ENCODE measurements at places on chromosomes 4 and X. TPM values are rescaled to one million over a fixed set of nuclear protein-coding genes. Genes with fewer than 3 reads are reported as not detected.

GRCh38 chrX:54045563-54046228 is 1.4 kb upstream of the PHF8 start:
- no peak for DNase-seq

DNA sequence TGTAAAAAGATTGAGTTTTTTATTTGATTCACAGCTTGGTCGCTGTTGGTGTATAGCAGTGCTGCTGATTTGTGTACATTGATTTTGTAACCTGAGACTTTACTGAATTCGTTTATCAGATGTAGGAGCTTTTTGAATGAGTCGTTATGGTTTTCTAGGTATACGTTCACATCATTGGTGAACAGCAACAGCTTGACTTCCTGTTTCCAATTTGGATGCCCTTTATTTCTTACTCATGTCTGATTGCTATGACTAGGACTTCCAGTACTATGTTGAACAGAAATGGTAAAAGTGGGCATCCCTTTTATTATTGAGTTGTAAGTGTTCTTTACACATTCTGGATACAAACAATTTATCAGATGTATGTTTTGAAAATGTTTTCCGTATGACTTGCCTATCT is 76.0 kb downstream of the ADGRG4 start:
- no peak for DNase-seq

The ATP1B4 gene
- not detected for total RNA-seq

GRCh38 chrX:109691277-109691676 is 41.8 kb downstream of the ACSL4 start:
- no peak for DNase-seq

The SPANXC gene
- total RNA-seq = not detected

The GAGE12F gene
- total RNA-seq = not detected

- no peak for DNase-seq
Observed at GRCh38 chr4:15186149-15186548, 183.9 kb downstream of the CPEB2 start.

GRCh38 chr4:115437739-115438138 is 324.3 kb upstream of the NDST4 start:
- no peak for DNase-seq

The ZNF157 gene
- 0.51 TPM for total RNA-seq

GRCh38 chr4:180418819-180419531 is 1824.2 kb upstream of the TENM3 start:
- DNase-seq = no peak

DNA sequence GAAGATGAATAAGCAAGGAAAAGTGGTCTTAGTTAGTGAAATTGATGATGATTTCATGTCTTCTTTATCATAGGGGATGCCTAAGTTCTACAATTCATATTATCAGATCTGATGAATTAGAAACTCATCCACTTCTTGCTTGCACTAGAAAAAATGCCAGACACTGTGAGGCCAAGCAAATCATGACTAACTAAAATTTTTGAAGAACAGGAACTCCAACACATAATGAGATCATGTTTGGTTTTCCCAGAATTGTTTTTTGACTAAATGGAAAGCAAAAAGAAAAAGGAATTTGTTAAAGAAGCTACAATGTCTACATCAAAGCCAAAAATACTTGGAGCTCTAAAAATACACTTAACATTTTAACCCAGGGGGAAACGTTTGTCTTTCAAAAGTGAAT is 120.4 kb downstream of the ARSF start:
- DNase-seq = no peak

DNA sequence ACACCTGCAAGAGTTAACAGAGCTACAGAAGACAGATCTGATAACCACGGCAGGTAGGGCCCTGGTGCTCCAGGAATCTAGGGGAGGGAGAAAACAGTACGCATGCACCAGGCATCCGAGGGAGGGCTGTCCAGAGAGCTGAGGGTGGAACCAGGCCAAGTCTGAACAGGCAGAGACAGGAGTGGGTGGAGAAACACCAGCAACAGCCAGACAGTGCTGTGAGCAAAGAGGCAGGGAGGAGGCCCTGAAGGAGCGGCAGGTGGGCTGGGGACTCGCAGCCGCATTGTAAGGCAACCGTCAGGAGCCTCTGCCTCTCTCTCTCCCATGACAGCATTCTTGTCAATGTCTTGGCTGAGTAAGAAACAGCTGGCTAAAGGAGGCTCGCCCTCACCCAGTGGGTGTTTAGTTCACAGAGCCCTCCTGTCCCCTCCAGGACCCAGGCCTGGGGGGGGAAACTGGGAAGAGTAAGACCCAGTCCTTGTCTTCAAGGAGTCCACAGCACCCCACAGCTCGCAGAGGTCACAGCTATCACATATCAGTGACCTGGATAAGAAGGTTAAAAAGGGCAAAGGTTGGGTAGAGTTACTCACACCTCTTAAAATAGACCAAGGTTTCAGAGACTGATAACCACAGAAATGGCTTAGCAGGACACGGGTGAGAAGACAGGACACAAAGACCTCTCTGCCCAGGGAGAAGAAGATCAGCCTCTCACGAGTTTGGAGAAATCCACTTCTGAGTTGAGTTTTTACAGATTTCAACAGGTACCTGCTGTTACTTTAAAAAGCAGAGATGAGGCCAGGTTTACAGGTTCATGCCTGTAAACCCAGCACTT is 10.5 kb downstream of the ACSL1 start:
- peak; percentile 80 for DNase-seq

The IL13RA1 gene
- total RNA-seq = 104 TPM

- DNase-seq = no peak
Observed at GRCh38 chr4:61251129-61251528, 51.0 kb downstream of the ADGRL3 start.

DNA sequence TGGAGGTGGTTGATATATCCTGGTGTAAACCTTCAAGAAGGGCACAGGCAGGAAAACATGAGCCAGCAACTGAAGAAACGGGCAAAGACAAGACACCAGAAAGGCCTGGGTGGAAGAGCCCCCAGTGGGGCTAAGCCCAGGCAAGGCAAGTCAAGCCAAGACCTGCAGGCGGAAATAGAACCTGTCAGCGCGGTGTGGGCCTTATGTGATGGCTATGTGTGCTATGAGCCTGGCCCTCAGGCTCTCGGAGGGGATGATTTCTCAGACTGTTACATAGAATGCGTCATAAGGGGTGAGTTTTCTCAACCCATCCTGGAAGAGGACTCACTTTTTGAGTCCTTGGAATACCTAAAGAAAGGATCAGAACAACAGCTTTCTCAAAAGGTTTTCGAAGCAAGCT is 7.2 kb downstream of the ZFP42 start:
- DNase-seq = no peak

GRCh38 chr4:3766036-3766784 is at the start of gene ADRA2C:
ADRA2C (plus strand) TSS chr4:3766385; CDS start chr4:3766607, 222 bp downstream.
- DNase-seq = no peak

- DNase-seq = no peak
Observed at GRCh38 chr4:45865781-45866180, 258.1 kb downstream of the GABRG1 start.

The FGB gene
- not detected for total RNA-seq

- no peak for DNase-seq
Observed at GRCh38 chrX:119340606-119341205, 58.4 kb upstream of the SLC25A43 start.

- no peak for DNase-seq
Observed at GRCh38 chr4:152579916-152580315, 44.0 kb upstream of the FBXW7 start.

The GUCY1B1 gene
- 42.1 TPM for total RNA-seq

GRCh38 chr4:89549907-89550306 is 242.3 kb upstream of the GPRIN3 start:
- no peak for DNase-seq

The SPANXB1 gene
- total RNA-seq = not detected

The SMARCA1 gene
- total RNA-seq = 6.0 TPM

The FAM184B gene
- total RNA-seq = 0.61 TPM

DNA sequence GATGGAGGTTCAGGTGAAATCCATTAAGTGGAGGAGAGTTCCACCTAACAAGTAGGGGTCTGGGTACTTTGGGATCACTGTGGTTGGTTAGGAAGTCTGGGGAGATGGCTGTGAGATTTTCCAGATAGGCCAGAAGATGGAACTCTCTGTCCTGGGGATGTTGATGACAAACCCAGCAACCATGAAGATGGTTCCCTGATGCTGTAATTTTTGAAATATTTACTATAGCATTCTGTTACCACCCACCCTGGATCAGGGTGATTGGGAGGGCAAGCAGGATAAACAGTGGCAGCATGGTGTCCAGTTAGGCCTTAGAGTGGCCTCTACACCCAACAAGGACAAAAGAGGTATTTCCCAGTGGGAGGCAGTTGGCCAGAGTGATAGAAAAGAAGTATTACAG is 15.9 kb upstream of the NELFA start:
- no peak for DNase-seq

GRCh38 chr4:3358656-3359055 is 65.8 kb downstream of the RGS12 start:
- DNase-seq = no peak

The TCEAL3 gene
- total RNA-seq = 29.7 TPM

GRCh38 chr4:7837597-7838135 is 102.0 kb downstream of the AFAP1 start:
- no peak for DNase-seq

The LRAT gene
- 0.17 TPM for total RNA-seq

The GC gene
- total RNA-seq = not detected

GRCh38 chr4:2284934-2285612 is 23.2 kb upstream of the MXD4 start:
- no peak for DNase-seq

DNA sequence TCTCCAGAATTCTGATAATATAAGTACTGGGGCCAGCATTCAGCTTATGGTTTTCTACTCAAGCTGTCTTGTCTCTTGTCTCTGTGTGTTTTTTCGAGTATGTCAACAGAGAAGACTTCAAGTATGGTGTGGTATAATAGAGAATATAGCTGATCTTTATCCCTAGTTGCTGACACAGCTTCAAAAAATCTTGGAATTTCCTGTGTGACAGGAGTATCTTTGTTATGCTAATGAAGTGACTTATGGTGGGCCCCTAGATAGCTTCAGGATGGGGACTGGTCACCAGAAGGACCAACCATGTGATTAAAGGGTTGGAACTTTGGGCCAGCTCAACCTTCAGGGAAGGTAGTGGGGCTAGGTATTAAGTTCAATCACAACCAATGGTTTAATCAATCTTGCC is 2.9 kb downstream of the GPRASP3 start:
- DNase-seq = no peak

DNA sequence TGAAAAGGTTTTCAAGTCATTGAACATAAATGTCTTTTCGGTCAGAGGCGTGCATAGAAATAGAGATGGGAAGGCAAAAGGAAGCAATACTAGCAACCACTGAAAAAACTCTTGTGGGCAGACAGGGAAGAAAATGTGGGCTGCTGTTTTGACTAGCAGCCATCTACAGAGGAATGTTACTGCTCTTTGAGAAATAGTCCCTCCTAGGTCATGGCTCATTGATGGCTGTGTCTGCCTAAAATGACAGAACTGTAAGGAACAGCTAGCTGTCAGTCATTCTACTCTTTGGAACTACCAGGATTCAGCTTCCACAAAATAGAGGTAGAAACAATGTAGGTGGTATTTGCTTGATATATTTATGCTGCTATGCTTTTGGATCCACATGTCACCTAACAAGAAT is 26.9 kb upstream of the TMPRSS11B start:
- no peak for DNase-seq

- no peak for DNase-seq
Observed at GRCh38 chr4:66574145-66574978, 904.1 kb upstream of the EPHA5 start.

GRCh38 chr4:26503427-26503826 is 13.1 kb upstream of the CCKAR start:
- no peak for DNase-seq

DNA sequence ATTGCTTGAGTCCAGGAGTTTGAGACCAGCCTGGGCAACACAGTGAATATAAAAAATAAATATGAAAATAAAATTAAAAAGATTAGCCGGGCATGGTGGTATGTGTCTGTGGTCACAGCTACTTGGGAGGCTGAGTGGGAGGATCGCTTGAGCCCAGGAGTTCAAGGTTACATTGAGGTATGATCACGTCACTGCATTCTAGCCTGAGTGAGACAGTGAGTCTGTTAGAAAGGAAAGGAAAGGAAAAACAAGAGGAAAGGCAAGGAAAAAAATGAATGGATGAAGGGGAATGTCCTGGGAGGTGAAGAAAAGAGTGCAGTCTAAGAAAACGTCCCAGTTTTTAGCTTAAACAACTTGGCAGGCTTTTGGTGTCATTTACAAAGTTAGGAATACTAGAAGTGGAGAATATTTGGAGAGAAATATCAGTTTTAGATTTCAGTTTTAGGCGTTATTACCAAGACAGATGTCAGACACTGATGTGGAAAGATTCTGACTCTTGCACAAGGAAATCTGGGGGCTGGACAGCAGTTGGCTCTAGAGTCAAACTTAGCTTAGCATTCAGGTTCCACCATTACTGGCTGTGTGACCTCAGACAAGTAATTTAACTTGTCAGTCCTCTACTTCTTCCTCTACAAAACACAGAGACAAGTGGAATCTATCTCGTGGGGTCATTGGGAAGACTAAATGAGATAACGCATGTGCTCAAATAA is 139.0 kb downstream of the TSPAN5 start:
- no peak for DNase-seq

The HPGD gene
- total RNA-seq = 237 TPM

DNA sequence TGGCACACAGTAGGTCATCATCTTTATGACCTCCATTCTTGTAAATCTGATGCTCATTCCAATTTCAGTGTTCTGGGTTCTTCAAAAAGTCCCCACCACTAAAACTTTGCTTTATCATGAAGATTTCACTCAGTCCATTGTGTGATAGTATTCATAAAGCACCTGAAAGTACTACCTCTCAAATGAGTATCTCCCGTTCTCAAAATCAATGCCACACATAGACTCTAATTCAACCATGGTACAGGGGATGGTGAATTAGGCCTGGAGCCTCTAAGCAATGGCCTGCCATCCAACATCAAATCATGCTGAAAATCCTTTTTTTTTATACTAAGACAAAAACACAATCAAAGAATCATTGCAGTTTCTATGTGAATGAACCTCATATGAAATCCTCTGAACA is 19.4 kb upstream of the WAS start:
- no peak for DNase-seq

DNA sequence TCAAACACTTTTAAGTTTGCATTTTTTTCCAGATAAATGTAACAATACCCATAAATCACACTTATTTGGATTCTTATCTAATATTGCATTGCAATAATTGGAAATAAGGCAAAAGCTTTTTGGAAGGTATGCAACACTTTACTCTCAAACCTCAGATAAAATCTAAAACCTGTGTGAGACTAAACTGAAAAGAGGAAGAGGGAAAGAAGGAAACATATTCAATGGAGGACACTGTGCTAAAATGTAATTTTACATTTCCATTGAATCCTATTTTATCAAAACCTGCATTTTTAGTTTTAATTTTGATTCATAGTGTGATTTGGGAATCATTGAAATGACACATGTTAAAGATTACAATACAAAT is 99.4 kb downstream of the HPGD start:
- DNase-seq = no peak
